Bronchial epithelial cell (primary cell): ENCODE measurements at places on chromosomes 7 and 10.
A peak's percentile ranks its signal among the peaks of the same experiment; 100 is the strongest.

- no peak for DNase-seq
Observed at GRCh38 chr10:71774916-71775702, 1.8 kb upstream of the VSIR start.

- no peak for DNase-seq
Observed at GRCh38 chr10:31468536-31468859, 149.5 kb downstream of the ZEB1 start.

DNA sequence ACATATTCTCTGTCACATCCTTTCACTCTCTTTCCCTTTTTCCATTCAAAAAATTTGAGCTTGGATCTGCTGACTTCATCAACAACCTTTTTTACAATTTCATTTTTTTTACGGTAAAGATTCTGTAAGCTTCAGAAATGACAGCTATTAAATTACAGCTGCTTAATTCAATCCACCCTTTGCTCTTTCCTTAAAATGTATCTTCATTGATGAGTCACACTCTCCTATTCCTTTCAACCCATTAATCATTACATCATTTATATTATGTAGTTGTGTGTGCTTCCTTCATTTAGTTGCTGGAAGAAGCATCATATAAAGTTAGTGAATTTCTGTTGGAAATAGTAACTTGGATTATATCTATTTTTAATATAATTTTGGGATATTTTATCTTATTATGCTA, 67.1 kb upstream of the MAGI2 start:
- peak; percentile 46 for DNase-seq

DNA sequence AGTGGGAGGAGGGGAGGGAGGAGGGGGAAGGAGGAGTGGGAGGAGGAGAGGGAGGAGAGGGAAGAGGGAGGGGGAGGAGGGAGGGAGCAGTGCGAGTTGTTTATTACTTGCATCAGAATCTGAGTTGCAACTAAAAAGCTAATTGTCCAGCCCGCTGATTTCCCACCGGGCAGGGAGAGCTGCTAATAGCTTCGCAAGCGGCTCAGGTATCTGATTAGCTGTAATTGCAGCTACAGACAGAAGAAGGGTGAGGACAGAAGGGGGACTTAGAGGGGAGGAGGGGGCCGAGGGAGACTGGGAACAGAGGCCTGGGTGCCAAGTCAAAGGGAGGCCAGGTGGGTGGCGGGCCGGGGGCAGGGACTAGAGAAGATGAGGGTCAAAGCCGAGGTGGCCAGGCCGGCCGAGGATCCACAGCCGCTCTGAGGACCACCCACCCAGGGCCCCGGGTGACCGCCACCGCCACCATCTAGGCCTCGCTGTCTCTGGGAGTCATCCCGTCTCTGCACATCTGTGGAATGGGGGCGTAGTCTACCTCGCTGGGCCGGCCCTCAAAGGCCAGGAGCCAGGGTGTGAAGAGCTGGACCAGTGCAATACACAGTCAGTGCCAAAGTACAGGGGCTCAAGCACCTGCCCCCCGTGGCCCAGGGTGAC, 54.2 kb downstream of the MICALL2 start:
- no peak for DNase-seq

GRCh38 chr10:29435809-29436501, 147.1 kb downstream of the LYZL1 start:
- no peak for DNase-seq

- DNase-seq: no peak
Observed at GRCh38 chr10:101195921-101196320, 33.3 kb downstream of the LBX1 start.

- no peak for DNase-seq
Observed at GRCh38 chr7:44132039-44132438, 8.7 kb upstream of the POLD2 start.

GRCh38 chr10:35185260-35186034, 58.8 kb downstream of the CREM start:
- no peak for DNase-seq

- DNase-seq: no peak
Observed at GRCh38 chr10:44895280-44895679, 15.9 kb upstream of the TMEM72 start.

- DNase-seq: no peak
Observed at GRCh38 chr7:23615331-23615730, 18.1 kb downstream of the CCDC126 start.

DNA sequence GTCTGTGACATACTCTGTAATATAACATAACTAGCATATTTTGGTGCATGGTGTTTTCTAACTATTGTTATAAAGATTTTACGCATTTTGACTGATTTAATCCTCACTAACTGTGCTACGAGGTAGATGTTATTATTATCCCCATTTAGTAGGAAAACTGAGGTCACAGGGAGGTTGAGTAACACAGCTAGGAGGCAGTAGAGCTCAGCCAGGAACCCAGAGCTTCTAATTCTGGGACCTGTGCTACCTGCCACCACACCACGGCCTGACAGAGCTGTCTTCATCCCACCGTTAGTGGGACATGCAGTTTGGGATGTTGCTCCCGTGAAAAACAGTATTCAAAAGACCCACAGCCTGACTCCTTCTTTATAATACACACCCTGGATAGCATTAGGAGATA, 962.5 kb downstream of the CNTNAP2 start:
- DNase-seq: no peak

DNA sequence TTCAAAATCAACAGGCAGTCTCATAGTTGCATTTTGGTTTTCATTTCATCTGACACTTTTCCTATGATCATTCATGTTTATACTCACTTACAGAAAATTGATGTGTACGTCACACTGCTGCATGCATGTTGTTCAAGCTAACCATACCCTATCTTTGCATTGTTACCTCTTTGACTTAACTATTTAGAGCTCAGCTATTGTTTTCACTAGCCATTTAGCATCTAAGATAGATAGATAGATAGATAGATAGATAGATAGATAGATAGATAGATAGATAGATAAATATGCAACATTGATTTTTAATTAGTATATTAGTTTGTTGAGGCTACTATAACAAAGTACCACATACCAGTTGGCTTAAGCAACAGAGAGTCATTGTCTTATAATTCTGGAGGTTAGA, 649.5 kb upstream of the KCND2 start:
- no peak for DNase-seq

DNA sequence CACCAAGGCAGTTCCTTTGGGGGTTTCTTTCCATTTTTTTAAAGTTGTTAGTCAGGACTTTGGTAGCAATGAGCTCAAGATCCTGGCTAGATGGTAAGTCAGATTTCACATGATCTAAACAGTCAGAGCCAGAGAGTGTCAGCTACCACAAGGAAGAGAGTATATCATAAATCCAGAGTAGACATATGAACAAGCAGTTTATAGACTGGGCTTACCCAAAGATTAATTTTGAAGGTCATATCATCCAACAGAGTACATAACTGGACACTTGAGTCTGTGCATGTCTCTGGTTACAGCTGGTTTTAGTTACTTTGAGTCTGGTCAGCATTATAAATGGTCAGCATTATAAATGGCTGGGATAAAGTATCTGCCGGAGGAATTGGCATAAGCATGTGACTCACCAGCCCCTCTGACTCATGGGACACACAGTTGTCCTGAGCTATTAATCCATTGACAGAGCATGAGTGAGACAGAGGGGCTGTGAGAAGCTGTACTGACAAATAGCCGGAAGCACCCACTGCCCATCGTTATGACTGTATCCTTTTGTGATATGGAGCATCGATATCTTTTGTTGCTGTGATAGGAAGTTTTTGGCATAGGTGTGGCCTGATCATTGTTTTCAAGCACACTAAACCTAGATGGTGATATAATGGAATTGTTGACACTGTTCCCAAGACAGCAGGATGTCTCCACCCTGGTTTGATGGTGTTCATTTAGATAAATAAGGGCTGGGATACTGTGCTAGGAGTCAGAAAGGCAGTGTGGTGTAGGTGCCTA, 19.3 kb downstream of the PPP1R3C start:
- peak; percentile 96 for DNase-seq

DNA sequence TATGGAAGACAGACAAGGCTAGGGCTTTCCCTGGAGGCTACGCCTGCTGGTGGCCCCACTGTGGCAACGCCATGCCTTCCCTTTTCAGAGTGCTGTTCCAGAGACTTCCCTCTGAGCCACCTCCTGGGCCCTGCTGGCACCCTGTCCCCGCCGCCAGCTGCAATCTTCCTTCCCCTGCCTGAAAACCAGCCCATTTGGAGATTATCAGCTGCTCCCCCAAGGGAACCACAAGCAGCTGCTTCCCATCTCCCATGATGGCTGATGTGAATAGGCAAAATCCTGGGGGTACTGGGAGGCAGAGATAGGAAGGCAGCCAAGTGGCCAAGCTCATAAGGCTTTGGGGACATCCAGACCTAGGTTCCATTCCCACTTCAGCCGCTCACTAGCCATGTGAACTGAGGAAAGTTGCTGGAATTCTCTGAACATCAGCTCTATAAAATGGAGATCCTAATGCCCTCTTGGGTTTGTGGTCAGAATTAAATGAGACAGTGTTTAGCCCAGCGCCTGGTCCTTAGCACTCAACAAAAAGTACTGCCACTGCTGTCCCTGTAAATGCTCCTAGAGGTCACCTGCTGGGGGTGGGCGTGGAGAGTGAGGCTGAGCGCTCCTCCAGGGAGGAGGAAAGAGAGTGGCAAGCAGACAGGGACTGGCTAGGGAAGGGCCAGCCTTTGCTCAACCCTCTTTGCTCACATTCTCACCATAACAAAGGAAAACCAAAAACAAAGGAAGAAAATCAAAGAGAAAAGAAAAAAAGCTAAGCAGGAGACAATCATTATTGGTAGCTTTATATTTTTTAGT, 5.9 kb downstream of the TSPAN33 start:
- no peak for DNase-seq

GRCh38 chr7:55405856-55406541, 40.9 kb downstream of the LANCL2 start:
- no peak for DNase-seq

- no peak for DNase-seq
Observed at GRCh38 chr10:42930516-42931192, 146.2 kb upstream of the RET start.
